ENCODE measurements at places on chromosomes 7 and 10.
A peak's percentile ranks its signal among the peaks of the same experiment; 100 is the strongest.

- DNase-seq, result no peak
Measured at GRCh38 chr10:128875956-128876736, 590.9 kb upstream of the MGMT start.

DNA sequence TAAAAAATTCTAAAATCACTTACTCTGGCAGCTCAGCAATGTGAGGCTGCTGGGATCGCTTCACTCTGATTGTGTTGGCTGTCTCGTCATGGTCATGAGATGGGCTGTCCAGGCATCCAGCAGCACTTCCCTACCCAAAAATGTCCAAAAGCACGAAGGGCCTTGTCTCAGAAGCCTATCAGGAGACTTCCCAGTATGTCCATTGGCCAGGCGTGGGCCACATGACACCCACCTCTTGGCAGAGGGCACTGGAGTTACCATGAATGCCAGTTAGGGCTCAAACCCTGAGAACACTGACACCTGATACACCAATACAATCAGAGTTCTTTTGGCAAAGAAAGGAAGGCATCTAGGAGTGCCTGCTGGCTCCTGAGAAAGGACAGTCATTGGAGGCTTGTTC, 27.0 kb upstream of the GLI3 start:
- DNase-seq, result no peak

GRCh38 chr7:128867842-128868623, 5.4 kb downstream of the ATP6V1F start:
- DNase-seq, result peak; percentile 18

GRCh38 chr7:49297958-49298357, 373.6 kb downstream of the CDC14C start:
- no peak for DNase-seq

DNA sequence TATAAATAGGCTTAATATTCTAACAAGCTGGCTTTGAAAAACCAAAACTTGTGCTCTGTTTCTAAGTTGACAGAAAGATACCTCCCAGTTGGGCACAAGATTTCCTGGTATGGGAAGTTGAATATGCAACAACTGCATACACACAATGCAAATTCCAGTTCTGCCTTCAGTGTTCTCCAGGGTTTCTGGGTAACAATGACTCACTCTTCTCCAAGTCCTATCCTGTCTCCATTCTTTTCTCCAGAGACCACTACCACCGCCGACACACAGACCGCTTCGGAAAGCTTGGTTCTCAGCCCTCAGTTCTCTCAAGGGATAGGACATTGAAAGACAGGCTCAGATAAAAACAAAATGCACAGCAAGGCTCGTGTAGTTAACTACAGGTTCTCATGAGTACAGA, 12.2 kb downstream of the PDE1C start:
- no peak for DNase-seq

- DNase-seq, result no peak
Measured at GRCh38 chr7:32170838-32171237, 100.6 kb upstream of the PDE1C start.

GRCh38 chr10:338171-339037, 203.1 kb downstream of the ZMYND11 start:
- DNase-seq, result no peak

- DNase-seq, result no peak
Measured at GRCh38 chr10:78953113-78953798, 115.5 kb upstream of the ZMIZ1 start.

- no peak for DNase-seq
Measured at GRCh38 chr7:128162666-128163065, 78.4 kb upstream of the LEP start.

DNA sequence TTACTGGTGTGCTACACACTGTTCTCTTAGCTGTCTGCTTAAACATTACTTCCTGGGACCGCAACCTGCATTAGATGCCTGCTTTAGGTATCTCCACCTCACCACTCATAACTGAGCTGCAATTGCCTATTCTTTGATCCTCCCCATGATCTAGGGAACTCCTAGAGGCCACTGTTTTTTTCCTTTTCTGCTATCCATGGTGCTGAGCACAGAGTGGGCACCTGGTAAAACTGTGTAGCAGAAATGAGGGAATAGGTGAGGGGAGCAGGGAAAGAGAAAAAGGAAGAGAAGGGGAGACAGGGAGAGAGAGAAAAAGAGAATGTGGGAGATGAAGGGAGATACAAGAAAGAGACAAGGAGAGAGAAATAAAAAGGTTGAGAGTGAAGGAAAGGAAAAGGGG, 434.9 kb downstream of the ADRA2A start:
- DNase-seq, result no peak

DNA sequence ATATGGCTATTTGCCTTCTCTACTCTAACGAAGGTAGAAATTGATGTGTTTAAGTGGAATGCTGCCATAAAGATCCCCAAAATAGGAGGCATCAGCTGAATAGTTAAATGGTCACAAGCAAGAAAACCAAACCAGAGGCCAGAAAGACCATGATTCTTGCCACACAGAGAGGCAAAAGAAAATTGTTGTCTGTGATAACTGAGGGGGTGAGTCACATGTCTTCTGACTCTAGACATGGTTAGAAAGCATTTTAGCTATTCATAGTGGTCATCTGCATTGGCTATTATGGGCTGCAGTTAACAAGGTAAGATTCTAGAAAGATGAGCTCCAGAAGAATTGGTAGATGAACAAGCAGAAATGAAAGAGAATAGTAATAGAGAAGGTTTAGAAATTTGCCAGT, 361.4 kb upstream of the NPSR1 start:
- no peak for DNase-seq

- DNase-seq, result no peak
Measured at GRCh38 chr7:2490181-2490651, 14.0 kb upstream of the GRIFIN start.

DNA sequence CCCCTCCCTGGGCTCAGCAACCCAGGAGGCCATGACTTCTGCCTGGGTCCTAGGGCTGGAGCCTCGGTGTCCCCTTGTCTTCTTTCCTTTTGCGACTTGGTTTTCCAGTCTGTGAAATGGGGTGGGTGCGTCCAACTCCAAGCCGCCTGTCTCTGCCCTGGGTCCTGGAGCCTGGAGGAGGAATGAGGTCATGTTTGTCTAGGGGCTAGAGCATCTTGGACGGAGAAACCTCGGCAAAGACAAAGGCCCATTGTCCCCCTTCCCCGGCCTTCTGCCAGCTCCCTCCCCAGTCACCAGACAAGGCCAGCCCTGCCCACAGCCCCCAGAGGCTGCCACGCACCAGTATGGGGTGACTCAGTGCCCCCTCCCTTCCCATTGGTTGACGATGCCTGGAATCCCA, 39.8 kb upstream of the ELN start:
- DNase-seq, result no peak

DNA sequence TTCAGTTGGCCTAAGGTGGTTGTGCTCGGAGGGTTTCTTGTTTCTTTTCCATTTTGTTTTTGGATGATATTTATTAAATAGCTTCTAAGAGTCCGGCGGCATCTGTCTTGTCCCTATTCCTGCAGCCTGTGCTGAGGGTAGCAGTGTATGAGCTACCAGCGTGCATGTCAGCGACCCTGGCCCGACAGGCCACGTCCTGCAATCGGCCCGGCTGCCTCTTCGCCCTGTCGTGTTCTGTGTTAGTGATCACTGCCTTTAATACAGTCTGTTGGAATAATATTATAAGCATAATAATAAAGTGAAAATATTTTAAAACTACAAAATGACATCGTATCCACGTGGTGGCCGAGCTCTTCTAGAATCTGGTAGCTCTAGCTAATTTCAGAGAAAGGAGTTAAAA, 20.4 kb downstream of the GATA3 start:
- DNase-seq, result no peak

GRCh38 chr7:200290-200689, 7.9 kb downstream of the FAM20C start:
- no peak for DNase-seq

DNA sequence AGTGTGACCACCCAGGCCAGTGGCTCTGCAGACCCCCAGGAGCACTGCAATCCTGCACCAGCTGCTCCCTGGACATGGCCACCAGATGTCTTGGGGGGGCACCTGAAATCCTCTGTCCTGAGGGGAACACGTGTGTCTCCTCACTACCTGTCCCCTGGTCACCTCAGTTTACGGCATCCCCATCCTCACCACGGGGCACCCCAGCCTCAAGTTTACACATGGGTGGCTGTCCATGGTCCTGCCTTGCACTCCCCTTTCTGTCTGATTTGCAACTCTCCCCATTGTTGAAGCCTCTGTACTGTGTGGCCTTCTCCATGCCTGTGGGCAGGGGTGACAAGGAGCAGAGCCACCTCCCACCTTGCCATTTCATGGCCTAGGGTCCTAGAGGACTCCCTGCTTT, 67.2 kb downstream of the RAMP3 start:
- no peak for DNase-seq

GRCh38 chr7:125592331-125592730, 662.7 kb upstream of the POT1 start:
- no peak for DNase-seq

GRCh38 chr7:115230882-115231571, 309.1 kb downstream of the MDFIC start:
- peak; percentile 20 for DNase-seq

DNA sequence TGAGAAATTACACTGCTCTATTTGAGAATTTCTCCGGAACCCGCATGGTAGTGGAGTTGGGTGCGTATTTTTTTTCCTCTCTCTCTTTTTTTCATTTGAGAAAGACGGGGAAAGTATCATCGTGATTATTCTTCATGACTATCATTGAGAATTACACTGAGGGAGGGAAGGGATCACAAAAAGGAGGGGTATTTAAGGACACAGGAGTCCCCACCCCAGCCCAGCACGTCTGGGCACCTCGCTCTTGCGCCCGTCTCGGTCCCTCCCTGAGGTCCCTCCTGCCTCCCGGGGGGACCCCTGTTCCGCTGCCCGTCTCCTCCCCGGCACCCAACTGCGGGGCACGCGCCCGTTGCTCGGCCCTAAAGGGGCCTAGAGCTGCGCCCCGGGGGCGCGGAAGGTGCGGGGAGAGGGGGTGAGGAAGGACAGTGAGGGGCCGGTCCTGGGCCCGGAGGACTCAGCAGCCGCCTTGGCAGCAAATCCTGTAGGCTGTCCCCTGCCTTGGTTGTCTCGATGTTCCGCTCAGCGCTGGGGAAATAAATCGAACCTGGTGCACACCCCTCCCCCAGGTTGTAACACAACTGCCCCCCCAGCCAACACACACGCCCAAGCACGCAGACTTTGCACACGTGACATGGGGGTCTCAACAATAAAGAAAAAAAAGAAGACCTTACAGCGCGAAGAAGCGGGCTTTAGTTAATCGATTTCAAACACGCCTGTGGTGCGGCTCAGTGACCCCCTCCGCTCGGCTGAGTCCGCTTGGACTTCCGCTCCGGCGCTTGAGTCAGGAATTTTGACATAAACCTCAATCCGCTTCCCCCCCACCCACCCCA, 18.6 kb upstream of the GATA3 start:
- no peak for DNase-seq

DNA sequence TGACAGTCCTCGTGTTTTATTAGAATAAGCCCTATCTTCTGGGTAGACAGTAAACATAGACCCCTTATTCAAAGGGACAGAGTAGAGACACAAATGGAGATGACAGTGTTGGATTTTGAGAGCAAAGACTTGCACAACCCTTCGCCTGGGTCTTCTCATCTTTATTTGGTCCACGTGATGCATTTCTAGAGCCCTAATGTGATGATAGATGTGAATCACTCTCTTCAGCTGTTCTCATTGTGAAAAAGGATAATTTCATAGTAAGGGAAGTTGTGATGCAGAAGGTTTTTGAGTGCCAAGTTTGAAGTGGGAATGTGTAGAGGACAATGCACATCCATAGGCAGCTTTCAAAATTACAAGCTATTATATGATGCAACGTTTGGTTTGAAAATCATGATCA, 86.3 kb downstream of the CREB5 start:
- no peak for DNase-seq

- DNase-seq, result peak; percentile 68
Measured at GRCh38 chr7:1175967-1176851, 16.2 kb upstream of the ZFAND2A start.

GRCh38 chr7:157863906-157864810, 527.4 kb downstream of the DNAJB6 start:
- DNase-seq, result no peak

DNA sequence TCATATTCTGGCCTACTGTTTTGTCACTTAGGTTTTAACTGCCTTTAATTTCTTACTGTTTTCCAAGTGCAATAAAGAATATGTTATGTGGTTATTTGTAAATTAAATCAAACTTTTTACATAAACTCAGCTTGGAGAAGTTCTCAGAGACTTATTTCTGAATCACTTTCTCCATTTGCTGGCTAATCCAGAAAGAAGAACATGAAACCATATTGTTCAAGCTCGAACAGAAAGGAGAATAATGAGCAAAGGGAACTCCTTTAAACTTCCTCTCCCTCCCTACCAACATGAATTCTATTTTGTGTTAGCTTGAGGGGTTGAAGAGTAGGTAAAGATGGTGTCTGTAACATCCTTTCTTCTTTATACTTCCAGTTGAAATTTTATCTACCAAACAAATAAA, 52.3 kb downstream of the SHTN1 start:
- no peak for DNase-seq

DNA sequence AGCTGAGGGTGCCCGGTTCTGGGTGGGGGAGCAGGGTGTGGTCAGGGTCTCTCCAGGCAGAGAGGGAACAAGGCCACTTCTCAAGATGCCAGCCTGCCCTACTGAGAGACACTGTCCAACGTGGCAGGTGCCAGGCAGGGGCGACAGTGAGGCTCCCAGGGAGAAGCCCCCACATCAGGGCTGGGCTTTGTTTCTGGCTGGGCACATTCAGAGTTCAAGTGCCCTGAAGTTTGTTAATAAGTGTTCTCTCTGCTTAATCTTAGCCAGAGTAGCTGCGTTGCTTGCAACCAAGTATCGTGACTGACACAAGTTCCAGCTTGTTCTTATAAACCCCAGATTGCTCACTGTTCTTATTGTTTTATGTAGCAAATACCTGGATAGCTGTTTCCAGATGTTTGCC, 21.8 kb downstream of the FOXL3 start:
- DNase-seq, result no peak

DNA sequence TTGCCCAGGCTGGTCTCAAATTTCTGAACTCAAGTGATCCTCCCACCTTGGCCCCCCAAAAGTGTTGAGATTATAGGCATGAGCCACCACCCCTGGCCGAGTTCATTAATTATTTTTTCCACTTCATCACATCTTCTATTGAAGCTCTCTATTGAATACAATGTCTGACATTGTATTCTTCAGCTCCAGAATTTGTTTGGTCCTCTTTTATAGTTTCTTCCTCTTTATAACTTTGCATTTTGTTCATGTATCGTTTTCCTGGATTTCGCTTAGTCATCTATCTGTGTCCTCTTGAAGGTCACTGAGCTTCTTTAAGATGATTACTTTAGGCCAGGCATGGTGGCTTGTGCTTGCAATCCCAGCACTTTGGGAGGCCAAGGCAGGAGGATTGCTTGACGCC, 30.2 kb downstream of the NOM1 start:
- DNase-seq, result no peak

All from NCI-H1092 (cell line).